MG63 (cell line): ENCODE measurements at places on chromosomes 6 and 20.

- DNase-seq: no peak
These were observed 71.6 kb upstream of the DST start for GRCh38 chr6:56714273-56714672.

- no peak for DNase-seq
These were observed 140.4 kb upstream of the TENT5A start for GRCh38 chr6:81892891-81893290.

DNA sequence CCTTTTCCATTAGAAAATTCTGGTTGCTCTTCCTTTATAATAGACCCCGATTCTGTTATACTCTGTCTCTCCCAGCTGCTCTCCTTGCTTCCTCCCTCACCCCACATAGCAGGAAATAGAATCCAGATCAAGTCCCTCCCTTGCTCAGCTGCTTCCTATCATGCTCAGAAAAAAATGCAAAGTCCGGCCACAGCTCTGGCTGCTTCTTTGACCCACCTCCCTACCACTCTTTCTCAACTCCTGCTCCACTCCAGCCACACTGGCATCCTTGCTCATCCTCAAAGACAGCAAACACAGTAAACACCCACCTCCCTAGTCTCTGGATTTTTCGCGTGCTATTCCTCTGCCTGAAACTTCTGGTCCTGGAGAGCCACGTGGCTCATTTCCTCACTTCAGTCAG, 9.1 kb upstream of the SLC22A16 start:
- no peak for DNase-seq

DNA sequence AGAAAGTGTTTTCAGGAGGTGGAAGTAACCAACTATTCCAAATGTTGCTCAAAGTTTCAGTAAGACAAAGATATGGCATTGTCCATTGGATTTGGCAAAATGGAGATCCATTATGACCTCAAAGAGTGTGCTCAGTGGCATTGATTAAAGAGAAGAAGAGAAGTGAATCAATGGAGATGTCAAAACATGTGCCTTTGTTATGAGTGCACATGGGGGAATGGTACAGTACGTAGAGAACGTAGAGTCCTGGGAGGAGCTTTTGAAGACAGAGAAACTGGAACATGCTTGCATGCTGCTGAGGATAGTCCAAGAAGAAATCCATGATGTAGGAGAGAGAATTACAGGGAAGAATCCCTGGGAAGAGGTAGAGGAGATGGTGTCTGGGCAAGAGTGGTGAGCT, 42.0 kb upstream of the PAX1 start:
- no peak for DNase-seq

- no peak for DNase-seq
These were observed 1172.2 kb upstream of the GJE1 start for GRCh38 chr6:140960566-140960965.

DNA sequence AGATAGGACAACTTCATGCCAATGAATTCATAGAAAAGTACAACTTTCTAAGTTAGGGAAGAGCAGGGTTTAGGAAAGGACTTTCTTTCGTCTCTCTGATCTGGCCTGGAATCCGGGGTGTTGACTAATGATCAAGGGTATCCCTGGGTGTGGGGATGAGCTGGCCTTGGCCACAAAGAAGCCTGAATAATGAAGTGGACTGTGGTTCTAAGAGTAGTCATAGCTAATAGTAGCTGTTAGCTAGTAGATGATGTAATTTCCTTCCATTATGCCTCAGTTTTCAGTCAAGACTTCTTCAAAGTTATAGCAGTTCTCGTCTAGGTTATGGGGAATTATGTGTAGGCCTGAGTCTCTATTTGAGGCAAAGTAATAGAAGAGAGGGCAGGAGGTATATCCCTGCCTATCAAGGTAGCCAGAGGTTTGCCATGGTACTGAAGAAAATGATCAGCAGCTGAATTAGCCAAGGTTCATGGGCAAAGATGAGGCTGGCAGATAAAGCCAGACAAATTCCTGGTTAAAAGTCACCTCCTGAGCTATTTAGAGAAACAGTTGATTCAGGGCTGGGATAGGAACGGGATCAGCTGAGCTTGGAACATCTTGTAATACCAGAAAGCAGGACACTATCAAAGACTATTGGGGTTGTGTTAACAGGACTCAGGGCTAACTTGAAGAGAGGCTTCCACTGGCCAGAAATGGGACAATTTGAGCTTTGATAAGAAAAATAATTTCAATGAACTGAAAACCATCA, 18.7 kb upstream of the TRPC4AP start:
- DNase-seq: peak; percentile 88

DNA sequence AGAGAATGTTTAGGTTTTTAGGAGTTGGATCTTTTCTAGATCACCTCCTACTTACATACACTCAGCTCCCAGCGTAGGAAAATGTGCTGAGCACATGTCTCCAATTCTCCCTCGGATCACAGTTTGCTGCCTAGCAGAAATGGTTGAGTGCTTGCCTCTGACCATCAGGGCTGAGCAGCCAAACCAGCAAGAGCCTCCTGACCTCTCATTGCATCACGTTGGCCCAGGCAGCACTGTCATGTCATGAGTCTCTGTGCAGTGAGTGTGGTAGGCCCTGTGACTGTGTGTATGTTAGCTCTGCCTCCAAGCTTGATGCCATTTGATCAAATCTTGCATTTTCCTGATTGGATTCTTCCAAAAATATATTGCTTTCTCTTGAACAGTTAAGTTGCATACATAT, 112.0 kb downstream of the LRRC1 start:
- no peak for DNase-seq

DNA sequence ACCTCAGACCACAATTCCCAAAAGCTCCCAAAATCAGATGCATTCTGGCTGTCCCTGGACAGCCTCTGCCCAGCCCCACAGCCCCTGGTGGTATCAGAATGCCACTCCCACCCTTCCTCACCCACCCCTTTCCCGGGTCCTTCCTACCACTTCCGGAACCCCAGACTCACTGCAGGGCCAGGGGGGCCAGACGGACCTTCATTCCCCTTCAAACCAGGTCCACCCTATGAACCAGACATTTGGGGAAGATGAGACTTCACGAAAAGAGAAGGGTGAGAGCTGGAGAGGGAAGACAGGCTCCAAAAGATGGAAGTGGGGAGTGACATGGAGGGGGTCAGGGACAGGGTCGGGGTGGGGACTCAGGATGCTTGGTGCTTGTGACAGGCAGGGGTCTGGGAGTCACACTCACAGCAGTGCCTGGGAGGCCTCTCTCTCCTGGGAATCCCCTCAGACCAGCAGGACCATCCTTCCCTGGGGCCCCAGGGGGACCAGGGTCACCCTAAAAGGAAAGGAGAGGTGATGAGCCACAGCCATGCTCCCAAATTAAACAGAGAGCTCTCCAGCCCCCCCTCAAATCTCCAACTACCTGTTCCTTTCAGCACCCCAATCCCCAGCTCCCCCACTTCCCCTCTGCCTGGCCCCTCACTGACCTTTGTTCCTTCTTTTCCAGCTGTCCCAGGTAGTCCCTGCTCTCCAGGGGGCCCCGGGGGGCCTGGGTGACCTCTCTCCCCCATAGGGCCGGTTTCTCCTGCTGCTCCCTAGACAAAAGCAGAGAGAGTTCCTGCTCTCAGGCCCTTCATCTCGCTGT, 20.2 kb downstream of the COL11A2 start:
- peak; percentile 0 for DNase-seq

- DNase-seq: no peak
These were observed 23.8 kb downstream of the UST start for GRCh38 chr6:148770408-148771211.

GRCh38 chr20:61500791-61501321, 248.8 kb downstream of the CDH4 start:
- no peak for DNase-seq

DNA sequence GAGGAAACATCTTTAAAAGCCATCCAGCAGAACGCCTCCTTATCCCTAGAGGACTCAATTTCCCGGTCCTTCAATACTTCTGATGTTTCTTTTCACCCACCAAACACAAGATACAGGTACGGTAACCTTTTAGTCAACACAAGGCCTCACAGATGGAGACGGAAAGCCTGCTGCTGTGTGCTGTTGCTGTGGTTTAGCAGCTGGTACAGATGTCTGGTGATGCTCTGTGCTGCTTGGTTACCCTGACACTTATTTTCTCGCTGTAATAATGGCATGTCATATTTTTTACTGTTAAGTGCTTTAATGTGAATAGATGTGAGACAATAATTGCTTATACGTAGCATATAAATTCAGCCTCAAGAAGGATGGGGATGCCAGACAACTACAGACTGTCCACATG, 25.3 kb downstream of the GMDS start:
- no peak for DNase-seq

- DNase-seq: peak; percentile 84
These were observed 29.5 kb downstream of the TOP1 start for GRCh38 chr20:41057999-41058673.

DNA sequence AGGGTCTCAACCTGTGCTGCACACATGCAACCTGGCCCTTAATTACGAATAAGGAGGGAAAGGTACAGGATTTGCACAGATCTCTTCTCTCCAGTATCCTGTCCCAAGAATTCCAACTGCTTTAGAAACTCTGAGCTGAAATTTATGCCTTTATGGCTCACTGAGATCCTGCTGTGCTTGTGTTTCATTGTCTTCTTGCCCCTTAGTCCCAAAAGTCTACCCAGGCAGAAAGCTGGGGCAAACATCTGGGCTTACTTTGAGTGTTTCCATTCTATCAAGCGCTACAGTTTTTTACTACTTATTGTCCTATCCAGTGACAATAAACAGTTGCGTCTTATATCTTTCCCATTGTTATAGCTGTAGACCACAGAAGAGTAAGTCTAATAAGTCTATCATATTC, 99.7 kb downstream of the LIN28B start:
- no peak for DNase-seq

DNA sequence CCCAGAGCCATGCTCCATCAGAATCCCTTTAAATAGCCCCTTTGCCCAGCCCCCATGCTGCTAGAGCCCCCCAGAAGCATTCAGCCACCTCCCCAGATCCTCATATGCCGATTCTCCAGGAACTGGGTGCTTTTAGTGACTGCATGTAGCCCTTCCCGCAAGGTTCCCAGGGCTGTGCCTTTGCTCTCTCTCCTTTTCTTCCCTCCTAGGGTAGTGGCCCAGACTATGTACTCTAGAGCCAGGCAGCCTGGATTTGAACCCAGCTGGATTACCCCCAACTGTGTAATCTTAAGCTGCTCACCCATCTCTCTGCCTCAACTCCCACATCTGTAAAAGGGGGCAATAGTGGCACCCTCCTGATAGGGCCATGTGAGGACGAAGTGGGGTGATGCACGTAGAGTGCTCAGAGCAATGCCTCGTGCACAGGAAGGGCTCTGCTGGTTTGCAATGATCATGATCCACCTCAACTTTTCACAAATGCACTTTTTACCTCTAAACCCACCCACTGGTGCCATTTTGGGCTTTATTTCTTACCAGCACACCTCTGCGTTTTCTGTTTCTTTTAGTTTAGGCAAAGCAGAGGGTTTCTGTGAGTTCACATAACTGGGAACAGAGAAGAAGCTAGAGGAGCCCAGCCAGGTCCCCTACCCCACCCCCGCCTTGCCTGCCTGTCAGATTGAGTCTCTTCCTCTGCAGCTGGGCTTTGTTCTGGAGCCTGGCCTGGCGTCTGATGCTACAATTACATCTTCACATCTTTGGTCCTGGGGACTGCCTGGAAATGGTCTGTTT, 396.5 kb downstream of the RNGTT start:
- no peak for DNase-seq

- DNase-seq: no peak
These were observed 115.5 kb upstream of the LOC128125822 start for GRCh38 chr6:63456734-63457133.

GRCh38 chr20:51399006-51399890, 143.3 kb downstream of the NFATC2 start:
- DNase-seq: no peak

GRCh38 chr20:23164176-23164601, 78.1 kb upstream of the CD93 start:
- no peak for DNase-seq

DNA sequence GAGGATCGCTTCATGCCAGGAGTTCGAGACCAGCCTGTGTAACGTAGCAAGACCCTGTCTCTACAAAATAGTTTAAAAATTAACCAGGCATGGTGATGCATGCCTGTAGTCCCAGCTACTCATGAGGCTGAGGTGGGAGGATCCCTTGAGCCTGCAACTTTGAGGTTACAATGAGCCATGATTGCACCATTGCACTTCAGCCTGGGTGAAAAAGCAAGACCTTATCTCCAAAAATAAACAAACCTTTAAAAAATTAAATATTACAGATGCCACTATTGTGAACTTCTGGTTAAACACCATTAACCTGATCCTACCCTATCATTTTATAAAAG, 116.8 kb downstream of the ARHGAP18 start:
- DNase-seq: no peak

GRCh38 chr20:17350321-17350720, 123.5 kb downstream of the PCSK2 start:
- DNase-seq: no peak

GRCh38 chr6:105603788-105604586, 201.1 kb upstream of the PREP start:
- peak; percentile 75 for DNase-seq

DNA sequence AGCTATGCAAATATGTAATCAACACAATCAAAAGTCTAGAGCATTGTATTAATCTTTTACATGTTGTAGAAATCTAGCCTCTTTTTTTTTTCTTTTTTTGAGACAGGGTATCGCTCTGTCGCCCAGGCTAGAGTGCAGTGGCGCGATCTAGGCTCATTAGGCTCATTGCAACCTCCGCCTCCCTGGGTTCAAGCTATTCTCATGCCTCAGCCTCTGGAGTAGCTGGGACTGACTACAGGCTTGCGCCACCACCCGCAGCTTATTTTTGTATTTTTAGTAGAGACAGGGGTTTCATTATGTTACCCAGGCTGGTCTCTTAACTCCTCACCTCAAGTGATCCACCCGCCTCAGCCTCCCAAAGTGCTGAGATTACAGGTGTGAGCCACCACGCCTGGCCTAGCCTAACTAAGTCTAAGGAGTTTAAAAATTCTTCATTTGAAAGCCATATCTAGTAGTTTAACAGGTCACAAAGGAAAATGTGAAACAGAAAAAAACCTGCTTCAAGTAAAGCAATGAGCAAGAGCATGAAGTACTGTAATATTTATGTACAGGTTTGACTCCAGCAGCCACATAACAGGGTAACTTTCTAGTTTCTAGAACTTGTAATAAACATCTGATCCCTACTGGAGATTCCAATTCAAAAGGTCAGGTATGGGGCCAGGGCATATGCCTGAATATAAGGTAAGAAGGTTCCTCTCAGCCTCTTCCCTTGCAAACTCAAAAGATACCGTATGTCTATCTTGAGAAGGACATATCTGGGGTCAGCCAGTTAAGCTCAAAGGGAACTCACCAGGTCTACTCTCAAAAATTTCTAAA, 4.4 kb downstream of the CPNE1 start:
- DNase-seq: no peak
